ENCODE measurements at places on chromosomes 7 and 10. TPM values are rescaled to one million over a fixed set of nuclear protein-coding genes. Genes with fewer than 3 reads are reported as not detected.

GRCh38 chr10:132203256-132204077 is 16.7 kb downstream of the DPYSL4 start:
- DNase-seq, result no peak
- no peaks in the 10 kb centered on the region for H3K27me3 ChIP-seq
- no peaks in the 10 kb centered on the region for H3K36me3 ChIP-seq
- no peak overlapping the region for H3K4me3 ChIP-seq

- no peak overlapping the region for H3K4me3 ChIP-seq
- DNase-seq, result no peak
- H3K27me3 ChIP-seq, result no peaks in the 10 kb centered on the region
- no peak overlapping the region for H3K27ac ChIP-seq
- H3K36me3 ChIP-seq, result no peaks in the 10 kb centered on the region
These were observed 112.9 kb upstream of the LYZL2 start for GRCh38 chr10:30742471-30742870.

DNA sequence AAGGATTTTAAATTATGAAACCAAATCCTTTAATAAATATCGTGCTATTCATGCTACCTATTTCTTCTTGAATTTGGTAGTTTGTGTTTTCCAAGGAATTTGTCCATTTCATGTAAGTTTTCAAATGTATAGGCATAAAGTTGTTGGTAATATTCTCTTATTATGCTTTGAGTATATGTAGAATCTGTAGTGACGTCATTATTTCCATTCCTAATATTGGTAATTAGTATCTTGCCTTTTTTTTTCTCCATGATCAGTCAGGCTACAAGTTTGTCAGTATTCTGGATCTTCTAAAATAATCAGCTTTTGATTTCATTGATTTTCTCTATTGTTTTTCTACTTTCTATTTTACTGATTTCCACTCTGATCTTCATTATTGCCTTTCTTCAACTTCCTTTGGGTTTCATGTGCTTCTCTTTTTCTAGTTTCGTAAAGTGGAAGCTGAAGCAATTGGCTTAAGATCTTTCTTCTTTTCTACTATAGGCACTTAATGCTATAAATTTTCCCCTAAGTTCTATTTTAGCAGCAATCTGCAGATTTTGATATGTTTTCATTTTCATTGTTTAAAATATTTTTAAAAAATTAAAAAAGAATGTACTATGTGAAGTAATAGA is 156.5 kb upstream of the HDAC9 start:
- H3K27me3 ChIP-seq, result no peaks in the 10 kb centered on the region
- no peaks in the 10 kb centered on the region for H3K36me3 ChIP-seq
- H3K4me1 ChIP-seq, result no peaks in the 10 kb centered on the region
- no peak for DNase-seq

DNA sequence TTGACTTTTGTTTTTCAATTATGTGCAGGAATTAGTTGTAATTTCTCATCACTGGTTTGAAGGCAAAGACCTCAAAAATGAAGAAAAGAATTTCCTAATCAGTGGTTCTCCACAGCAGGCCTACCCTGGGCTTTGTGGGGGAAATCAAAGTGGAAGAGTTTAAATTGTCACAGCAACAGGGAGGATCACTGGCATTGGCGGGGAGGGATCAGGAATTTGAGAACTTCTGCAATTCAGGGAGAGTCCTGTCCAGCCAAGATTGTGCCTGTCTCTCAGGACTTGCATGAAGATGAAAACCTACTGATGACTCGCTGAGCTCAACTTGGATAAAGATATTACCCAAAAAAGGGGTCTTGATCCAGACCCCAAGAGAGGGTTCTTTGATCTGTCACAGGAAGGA is 70.1 kb downstream of the HACD1 start:
- no peak overlapping the region for H3K4me3 ChIP-seq
- H3K27ac ChIP-seq, result no peak overlapping the region

DNA sequence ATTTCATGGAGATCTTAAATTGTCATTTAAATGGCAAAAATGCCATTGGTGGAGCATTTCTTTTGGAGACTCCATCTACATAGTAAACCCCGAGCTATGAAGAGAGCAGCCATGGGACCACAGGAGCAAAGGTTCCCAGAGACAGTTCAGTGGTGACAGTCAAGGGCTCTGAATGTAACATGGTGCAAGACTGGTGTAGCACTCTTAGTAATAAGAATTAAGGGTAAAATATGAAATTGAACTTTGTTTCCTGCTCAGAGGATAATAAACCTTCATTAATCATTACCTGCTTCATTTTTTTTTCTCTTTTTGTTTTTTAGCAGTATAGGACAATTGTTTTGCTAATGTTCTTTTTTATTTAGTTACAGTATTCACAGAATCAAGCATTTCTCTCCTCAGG is 717.5 kb upstream of the POM121L12 start:
- no peak overlapping the region for H3K27ac ChIP-seq
- no peaks in the 10 kb centered on the region for H3K4me1 ChIP-seq
- DNase-seq, result no peak
- no peaks in the 10 kb centered on the region for H3K36me3 ChIP-seq

DNA sequence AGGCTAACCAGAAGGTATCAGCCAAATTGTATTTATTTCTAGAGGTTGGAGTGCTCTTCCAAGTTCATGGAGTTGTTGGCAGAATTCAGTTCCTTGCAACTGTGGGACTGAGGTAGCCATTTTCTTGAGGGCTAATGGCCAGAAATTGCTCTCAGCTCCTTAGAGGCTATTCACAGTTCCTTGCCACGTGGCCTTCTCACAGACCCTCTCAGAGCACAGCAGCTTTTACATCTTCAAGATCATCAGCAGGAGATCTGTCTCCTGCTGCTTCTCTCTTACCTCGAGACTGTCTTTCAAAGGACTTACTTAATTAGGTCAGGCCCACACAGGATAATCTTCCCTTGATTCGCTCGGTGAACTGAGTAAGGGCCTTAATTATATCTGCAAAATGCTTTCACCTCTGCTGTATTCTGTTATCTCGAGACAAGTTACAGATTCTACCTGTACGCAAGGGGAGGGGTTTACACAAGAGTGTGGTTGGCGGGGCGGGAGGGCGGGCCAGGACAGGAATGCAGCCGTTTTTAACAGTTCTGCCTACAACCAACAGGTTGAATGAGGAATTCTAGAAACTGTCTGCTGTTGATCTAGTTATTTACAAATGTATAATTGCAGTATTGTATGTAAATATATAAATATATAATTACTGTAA is 15.0 kb downstream of the MIOS start:
- no peak overlapping the region for H3K27ac ChIP-seq
- H3K27me3 ChIP-seq, result no peaks in the 10 kb centered on the region
- H3K36me3 ChIP-seq, result peaks cover 10% of the 10 kb centered on the region
- DNase-seq, result no peak

DNA sequence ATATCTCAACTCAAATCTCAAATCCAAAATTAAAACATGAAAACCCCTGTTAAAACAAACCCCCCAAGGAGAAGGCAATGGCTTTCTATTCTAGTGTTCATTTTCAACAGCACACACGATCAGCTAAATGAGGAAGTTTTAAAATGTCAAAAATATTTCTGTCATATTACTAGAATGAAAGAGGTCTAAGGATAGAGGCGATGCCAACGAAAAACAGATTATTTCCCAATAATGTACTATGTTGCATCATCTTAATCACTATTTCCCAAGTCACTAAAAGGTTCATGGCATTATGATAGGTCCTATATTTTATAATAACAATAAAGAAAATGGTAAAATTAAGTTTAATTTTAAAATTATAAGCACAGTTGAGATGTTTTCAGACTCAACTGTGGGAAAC is 10.1 kb downstream of the CNOT4 start:
- H3K4me1 ChIP-seq, result peaks cover 18% of the 10 kb centered on the region
- H3K27me3 ChIP-seq, result no peaks in the 10 kb centered on the region
- H3K36me3 ChIP-seq, result no peaks in the 10 kb centered on the region

- no peak overlapping the region for H3K4me3 ChIP-seq
- no peaks in the 10 kb centered on the region for H3K4me1 ChIP-seq
- H3K27me3 ChIP-seq, result no peaks in the 10 kb centered on the region
- H3K27ac ChIP-seq, result no peak overlapping the region
These were observed 627.9 kb downstream of the PARD3 start for GRCh38 chr10:34187201-34187600.

DNA sequence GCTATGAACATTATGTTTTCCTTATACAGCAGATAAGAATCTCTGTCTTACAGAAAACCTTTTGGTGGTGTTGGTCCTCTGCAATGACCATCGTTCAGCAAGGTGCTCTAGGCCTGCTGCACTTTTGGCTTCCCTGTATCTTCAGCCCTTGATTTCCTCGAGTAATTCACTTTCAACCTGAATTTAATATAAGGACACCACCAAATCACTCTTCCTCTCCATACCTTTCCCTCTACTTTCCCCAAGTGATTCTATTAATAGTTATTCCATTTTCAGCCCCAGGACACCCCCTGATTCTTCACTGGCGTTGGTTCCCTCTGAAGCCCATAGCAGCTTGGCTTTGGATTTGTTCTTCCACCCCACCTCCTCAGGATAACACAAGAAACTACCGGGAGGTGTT is 72.2 kb downstream of the EZH2 start:
- H3K27ac ChIP-seq, result no peak overlapping the region
- H3K4me3 ChIP-seq, result no peak overlapping the region
- peaks cover 31% of the 10 kb centered on the region for H3K36me3 ChIP-seq
- DNase-seq, result no peak

DNA sequence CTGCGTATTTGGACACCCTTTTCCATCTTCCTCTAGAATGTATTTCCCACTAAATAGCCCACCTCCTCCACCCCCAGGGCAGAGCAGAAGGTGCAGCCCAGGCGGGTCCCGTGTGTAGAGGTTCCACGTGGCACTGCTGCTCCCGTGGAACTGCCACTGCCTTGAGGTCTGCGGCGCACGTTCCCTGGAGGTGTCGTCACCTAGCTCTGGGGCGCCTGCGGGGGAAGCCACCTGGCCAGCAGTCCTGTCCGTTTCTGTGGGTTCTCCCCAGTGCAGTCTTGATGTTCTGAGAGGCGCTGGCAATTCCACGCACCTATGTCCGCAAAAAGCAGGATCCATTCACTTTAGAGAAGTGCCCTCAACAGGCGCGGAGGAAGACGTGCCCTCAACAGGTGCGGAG is 21.9 kb downstream of the BNIP3 start:
- H3K27me3 ChIP-seq, result no peaks in the 10 kb centered on the region
- H3K27ac ChIP-seq, result no peak overlapping the region
- peaks cover 28% of the 10 kb centered on the region for H3K36me3 ChIP-seq
- DNase-seq, result no peak
- H3K4me3 ChIP-seq, result no peak overlapping the region

- no peaks in the 10 kb centered on the region for H3K36me3 ChIP-seq
- peak overlapping the region; percentile 44 for H3K4me3 ChIP-seq
- H3K27ac ChIP-seq, result no peak overlapping the region
- H3K4me1 ChIP-seq, result peaks cover 16% of the 10 kb centered on the region
These were observed 68.0 kb upstream of the SAMD8 start for GRCh38 chr10:75043256-75044131.

DNA sequence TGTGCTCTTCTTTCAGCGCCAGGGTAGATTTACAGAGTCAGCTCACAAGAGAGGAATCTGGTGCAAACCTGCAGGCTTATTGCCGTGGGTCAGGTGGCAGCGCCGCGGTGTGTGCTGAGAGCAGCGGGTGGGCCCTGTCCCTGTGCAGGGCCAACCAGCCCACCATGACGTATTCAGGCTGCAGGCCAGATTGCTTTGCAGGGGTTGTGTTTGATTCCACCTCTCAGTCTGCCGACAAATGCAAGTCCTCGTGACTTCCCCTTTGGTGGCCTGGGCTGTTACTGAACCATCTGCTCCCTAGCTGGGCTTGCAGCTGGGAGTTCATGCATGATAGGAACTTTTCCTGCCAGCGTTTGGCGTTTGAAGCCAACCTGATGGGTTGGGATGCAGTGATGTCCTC is 66.7 kb upstream of the LEP start:
- peaks cover 14% of the 10 kb centered on the region for H3K27me3 ChIP-seq
- H3K4me1 ChIP-seq, result no peaks in the 10 kb centered on the region
- H3K4me3 ChIP-seq, result no peak overlapping the region
- H3K27ac ChIP-seq, result no peak overlapping the region

GRCh38 chr10:93461807-93462178 is 20.3 kb downstream of the MYOF start:
- no peaks in the 10 kb centered on the region for H3K36me3 ChIP-seq
- no peak for DNase-seq
- H3K4me1 ChIP-seq, result no peaks in the 10 kb centered on the region
- no peaks in the 10 kb centered on the region for H3K27me3 ChIP-seq
- H3K4me3 ChIP-seq, result no peak overlapping the region

DNA sequence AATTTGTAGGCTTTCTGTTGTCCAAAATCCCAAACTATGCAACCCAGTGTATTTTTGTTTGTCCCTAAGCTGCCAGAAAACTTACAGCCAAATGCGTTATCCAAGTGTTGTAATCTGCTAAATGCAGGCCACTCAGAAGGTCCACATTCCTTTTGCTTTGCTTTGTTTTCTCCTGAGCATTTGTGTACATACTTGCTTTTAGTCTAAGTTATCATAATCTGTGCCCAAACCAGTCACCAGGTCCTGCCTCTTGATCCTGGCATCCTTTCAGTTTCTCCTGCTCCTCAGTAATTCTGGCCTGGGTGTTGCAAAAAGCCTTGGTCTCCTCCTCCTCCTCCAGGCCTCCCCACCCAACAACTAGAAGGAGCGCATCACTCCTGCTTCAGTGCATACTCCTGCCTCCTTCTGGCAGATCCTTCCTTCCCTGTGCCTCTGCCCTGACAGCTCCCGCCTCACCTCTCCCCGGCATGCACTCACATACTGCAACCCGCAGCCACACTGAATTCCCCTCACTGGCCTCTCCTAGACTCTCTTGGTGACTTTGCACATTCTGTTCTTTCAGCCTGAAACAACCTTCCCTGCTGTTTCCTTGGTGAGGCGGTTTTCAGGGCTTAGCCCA is 2.3 kb downstream of the DENND2A start:
- H3K4me1 ChIP-seq, result peaks cover 20% of the 10 kb centered on the region
- no peak for DNase-seq

The BTBD16 gene
- total RNA-seq, result not detected

The TRPV5 gene
- total RNA-seq, result not detected

The AP1S1 gene
- 3.0 TPM for total RNA-seq

The C1GALT1 gene
- total RNA-seq, result 49.4 TPM

The CRYGN gene
- 0.14 TPM for total RNA-seq

The BAG3 gene
- 65.1 TPM for total RNA-seq

Measured in CD4-positive, alpha-beta T cell (primary cell).